ENCODE measurements at places on chromosomes 6 and 20. TPM values are rescaled to one million over a fixed set of nuclear protein-coding genes. Genes with fewer than 3 reads are reported as not detected.

- no peak for DNase-seq
These were observed 397.8 kb downstream of the LAMA2 start for GRCh38 chr6:129280749-129281148.

Gene SSTR4
- total RNA-seq: not detected

Gene RGS19
- 6.1 TPM for total RNA-seq

DNA sequence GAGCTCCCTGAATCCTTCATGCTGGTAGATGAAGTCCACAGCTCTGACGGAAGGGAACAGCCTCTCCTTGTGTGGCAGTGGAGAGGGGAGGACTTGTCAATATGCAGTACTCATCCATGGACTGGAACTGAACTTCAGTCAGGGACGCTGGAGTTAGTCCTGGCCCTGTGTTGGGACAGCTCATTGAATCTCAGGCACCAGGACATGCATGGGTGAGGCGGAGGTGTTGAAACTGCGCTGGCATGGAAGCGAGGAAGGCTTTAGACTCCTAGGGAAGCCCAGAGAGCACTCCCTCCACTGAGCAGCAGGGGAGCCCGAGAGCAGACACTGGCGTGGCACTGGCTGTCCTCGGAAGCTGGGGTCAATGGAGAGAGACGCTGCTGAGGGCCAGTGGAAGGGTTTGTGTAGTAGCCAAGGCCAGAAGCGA is 161.3 kb upstream of the GGTLC1 start:
- no peak for DNase-seq

DNA sequence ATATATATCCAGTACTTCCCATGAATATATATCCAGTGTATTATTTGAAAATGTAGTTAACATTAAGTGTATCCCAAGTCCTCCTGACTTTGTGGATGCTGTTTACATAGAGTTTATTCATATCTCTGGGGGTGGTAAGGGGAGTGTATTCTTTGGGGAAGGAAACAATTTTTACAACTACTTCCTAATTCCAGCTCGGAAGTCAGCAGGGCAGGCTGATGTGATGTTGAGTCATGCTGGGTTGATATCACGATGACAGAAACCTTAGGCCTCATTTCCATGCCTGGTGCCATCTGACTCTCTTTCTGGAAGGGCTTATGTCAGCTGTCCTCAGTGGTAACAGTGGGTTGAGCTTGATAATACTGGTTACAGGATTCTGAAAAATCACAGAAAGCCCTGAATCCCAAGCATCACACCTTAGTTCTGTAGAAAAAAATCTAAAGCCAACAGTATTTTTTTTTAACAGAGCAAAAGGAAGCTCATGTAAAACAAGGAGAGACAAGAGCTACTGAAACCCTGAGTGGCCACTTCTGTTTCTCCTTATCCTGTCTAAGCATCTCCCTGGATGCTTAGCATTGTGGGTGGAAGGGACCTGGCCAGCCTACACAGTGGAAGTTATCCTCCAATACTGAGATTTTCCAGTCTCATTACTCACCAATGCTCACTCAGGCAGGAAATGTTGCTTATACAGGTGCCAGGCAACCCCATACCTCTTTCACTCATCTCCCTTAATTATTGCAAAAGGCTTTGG is 75.2 kb upstream of the IYD start:
- DNase-seq: peak; percentile 95

- DNase-seq: no peak
These were observed 64.7 kb upstream of the TIAM2 start for GRCh38 chr6:154930451-154930851.
